ENCODE measurements at places on chromosomes 2 and 18.

DNA sequence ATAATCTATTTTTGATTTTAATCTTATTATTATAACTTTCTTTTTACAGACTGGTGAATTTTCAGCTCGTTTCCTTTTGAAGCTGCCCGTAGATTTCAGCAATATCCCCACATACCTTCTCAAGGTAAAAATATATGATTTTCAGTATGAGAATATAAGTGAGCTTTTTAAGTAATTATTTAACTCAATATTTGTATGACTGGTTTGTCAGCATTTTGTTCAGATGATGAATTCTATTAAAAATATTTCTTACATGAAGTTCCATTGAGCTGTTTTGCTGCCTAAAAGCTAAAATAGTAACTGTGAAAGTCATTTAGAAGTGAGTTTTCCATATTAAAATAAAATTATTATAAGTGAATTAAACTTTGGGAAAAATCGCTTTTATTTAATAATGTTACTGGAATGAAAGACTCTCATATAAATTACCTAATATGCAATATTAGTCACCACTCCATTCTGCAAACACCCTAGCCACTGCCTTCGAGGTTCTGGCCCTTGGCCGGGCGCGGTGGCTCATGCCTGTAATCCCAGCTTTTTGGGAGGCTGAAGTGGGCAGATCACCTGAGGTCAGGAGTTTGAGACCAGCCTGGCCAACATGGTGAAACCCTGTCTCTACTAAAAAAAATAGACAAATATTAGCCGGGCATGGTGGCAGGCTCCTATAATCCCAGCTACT lies 155.3 kb downstream of the BABAM2 start:
- DNase-seq, result no peak

DNA sequence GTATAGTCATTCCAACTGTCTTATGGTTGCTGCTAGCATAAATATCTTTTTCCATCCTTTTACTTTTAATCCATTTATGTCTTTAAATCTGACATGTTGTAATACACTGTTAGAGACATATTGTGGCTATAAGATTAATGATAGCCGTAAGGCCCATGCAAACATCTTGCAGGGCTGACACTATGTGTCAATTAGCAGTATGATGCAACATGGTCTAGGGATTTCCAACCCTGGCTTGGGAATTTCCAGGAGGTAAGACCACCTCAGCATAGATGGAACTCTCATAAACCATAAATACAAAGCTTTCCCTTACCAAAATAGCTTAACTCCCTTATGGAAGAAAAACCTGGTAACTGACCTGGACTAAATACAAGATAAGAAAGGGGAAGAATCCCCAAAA lies 16.5 kb downstream of the SCLY start:
- no peak for DNase-seq

DNA sequence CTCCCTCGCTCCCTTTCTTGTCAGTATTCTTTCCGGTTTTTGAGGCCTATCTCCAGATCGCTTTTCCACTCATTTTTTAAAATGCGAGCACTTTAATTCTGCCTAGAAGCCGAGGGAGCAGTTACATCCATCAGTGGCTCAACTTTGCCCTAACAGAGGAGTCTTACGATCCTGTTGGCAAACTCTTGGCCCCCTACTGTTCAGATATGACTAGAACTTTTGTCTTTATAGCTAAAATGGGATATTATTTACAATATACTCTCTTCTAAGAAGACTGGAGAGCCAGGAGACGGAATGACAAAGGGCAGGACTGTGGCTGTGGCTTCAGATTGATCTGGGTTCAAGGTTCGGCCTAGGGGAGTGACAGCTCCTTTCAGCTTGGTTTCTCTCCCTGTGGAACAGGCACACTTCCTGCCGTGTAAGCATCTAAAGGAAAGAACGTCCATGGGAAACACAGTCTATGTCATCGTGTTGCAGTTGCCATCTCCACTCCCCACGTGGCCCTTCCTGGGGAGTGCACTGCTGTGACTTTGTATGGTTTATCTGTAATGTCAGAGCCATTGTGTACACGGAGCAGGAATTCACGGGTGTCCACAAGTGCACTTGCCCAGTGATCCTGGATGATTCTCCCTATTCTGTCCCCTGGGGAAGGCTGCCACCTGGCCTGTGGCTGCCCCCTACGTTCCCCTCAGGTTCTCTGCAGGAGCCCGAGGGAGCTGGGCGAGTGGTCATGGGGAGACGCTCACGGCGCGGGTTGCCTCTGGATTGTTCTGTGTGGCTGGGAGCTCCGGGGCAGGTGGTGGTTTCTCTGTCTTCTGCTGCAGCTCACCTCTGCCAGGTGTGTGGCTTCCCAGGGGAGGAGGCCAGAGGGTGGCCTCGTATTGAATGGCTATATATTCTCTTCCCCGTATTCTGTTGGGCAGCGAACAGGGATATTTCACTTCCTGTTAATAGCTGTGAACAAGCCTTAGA lies 222.0 kb downstream of the LDLRAD4 start:
- DNase-seq, result no peak

- no peak for DNase-seq
Observed at GRCh38 chr2:103435010-103435409, 673.2 kb downstream of the TMEM182 start.

DNA sequence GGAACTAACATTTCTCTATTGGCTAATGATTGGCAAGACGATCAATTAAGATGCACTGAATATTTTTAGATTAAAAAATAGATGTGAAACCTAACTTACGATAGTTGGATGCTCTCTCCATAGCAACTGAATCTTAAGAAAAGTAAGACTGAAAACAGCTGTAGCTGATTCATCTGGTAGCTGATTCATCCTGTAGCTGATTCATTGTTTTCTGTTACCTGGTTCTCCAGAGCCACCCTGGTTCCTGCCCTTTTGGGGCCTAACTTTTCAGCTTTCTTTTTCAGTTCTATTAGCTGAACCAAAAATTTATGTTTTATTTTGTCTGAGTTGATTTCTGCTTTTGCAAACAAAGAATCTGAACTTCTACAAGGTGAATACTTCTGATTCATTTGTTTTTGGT lies 22.7 kb upstream of the SPR start:
- no peak for DNase-seq

DNA sequence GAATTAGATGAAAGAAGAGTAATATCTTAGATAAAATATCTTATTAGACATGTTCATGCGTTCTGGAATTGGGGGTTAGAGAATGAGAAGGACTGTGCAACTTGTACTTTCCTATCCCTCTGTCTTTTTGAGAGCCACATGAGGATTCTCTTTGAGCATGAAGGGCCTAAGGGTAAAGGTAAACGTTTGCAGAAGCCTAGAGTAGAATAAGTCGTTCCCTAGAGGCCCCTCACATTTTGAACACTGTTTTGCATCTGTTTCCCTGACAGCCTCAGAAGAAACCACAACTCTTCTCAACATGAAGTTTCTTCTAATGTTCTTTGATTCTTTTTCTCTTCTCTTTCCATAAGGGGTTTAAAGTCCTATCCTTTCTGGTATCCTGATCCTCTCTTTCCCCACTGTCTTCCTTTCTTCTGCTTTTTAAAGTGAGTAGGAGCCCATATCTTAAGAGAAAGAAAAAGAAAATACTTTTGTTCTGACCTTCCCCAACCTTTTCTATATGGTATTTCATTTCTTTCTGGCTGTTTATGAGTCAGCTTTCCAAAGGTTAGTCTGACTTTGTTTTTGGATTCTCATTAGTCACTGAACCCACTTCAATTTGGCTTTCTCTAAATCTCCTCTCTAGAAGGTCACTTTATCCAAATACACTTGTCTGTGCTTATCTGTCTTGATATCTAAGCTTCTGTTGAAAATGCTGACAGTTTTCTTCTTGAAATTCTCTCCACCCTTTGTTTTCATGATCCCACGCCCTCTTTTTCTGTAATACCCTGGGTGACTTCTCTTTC lies 34.8 kb downstream of the PPP1R1C start:
- DNase-seq, result no peak

DNA sequence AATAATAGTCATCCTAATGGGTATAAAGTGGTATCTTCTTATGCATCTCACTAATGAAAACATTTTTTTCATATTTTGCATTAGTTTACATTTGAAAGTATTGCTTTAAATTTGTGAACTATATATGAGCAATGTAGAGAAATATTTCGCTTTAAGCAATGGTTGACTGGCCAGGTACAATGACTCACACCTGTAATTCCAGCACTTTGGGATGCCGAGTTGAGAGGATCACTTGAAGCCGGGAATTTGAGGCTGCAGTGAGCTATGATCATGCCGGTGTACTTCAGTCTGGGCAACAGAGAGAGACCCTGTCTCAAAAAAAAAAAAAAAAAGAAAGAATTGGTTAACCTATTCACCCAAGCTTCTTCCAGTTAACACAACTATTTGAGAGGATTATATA lies 15.1 kb downstream of the ZCCHC2 start:
- no peak for DNase-seq

- DNase-seq, result no peak
Observed at GRCh38 chr2:101480764-101481163, 5.9 kb upstream of the RFX8 start.

DNA sequence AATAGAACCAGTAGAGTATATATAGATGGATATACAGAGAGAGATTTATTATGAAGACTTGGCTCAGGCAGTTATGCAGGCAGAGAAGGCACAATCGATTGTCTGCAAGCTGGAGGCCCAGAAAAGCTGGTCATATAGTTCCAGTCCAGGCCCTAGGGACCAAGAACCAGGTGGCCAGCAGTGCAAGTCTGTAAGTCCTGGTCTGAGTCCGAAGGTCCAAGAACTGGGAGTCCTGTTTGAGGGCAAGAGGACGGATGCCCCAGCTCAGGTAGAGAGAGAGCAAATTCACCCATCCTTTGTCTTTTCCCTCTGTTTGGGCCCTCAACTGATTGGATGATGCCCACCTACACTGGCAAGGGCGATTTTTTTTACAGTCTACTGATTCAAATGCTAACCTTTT lies 164.6 kb downstream of the CAMKMT start:
- no peak for DNase-seq

- DNase-seq, result no peak
Observed at GRCh38 chr18:25453556-25454269, 101.7 kb upstream of the ZNF521 start.

DNA sequence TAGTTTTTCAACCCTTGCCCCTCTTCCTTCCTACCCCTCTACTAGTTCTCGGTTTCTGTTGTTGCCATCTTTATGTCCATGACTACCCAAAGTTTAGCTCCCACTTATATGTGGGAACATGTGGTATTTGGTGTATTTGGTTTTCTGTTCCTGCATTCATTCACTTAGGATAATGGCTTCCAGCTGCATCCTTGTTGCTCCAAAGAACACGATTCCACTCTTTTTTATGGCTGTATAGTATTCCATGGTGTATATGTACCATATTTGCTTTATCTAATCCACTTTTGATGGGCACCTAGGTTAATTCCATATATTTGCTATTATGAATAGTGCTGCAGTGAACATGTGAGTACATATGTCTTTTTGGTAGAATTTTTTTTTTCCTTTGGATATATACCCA lies 20.6 kb upstream of the DSC1 start:
- no peak for DNase-seq

- no peak for DNase-seq
Observed at GRCh38 chr2:121155502-121156056, 129.4 kb downstream of the TFCP2L1 start.

DNA sequence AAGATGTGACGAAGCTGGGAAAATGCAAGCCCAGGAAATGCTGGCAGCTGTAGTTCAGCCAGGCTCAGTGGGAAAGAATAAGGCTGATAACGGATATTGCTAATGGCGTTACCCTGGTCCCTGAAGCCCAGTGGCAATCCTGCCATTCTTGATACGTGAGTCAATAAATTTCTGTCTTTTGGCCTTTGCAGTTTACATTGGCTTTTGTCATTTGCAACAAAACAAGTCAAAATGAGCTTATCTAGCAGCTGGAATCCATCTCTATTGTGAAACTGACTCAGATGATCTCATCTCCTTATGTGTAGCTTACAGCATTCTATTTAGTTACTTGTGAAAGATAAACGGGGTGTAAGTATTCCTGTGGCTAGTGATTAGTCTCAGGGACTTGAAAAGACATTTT lies 43.8 kb downstream of the ARL6IP6 start:
- DNase-seq, result no peak

DNA sequence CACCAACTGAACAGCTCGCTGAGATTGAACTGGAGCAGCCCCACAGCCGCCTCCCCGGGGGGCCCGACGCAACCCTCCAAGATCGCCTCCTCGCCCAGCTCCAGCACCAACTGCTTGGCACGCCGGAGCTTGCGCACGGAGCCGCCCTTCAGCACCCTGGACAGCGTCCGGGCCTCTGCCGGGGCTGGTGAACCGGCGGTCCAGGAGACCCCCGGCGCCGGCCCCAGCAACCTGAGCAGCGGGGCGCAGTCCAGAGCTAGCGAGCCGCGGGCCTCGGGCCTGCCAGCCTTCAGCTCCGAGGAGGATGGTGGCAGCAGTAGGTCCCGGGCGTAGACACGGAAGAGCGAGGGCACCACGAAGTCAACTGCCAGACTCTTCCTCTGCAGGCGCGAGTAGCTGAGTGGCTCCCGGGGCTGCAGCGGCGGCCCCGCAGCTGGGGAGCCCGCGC lies 1.2 kb downstream of the ALK start:
- peak; percentile 50 for DNase-seq

GRCh38 chr2:231615058-231615671 lies 22.5 kb downstream of the TEX44 start:
- DNase-seq, result no peak

- peak; percentile 32 for DNase-seq
Observed at GRCh38 chr2:179861416-179862067, at the start of gene ZNF385B. TSS of gene ZNF385B (minus strand) at chr2:179861612.

- DNase-seq, result no peak
Observed at GRCh38 chr2:45006942-45007287, 2.3 kb downstream of the SIX2 start.

GRCh38 chr2:190698895-190699294 lies 50.0 kb downstream of the NAB1 start:
- DNase-seq, result no peak

GRCh38 chr2:15507697-15508096 lies 53.4 kb downstream of the NBAS start:
- DNase-seq, result no peak
